ENCODE measurements at places on chromosomes 13 and 19.

- DNase-seq = no peak
Observed at GRCh38 chr19:30935146-30935545, 414.1 kb downstream of the TSHZ3 start.

GRCh38 chr19:36246006-36246481 lies 31.1 kb downstream of the ZNF146 start:
- no peak for DNase-seq

DNA sequence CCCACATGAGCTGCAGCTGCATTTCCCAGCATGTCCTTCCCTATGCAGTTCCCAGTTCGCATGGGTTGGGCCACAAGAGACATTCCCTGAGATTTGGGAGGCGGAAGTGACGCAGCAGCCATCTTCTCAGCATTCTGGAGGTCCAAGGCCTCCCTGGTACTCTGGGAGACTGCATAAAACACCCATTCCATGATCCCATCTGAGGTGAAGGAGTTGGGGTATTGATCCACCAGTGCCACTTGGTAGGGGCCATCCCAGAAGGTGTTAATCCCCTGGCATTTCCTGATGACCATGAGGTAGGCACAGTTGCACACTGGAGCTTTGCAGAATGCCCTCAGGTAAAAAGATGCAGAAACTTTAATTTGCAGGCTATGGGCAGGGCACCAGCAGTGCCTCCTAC lies 25.4 kb downstream of the POP4 start:
- DNase-seq = no peak

DNA sequence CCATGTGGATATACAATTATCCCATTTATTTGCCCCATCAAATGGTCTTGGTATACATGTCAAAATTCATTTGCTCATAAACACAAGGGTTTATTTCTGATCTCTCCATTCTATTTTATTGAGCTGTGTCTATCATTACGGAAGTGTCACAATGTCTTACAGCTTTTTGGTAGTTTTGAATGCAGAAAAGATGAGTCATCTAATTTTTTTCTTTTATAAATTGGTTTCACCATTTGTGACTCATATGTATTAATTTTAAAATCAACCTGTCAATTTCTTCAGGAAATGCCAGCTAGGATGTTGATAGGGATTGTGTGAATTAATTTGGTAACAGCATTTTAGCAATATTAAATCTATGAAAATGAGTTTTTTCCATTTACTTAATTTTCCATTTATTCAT lies 2549.4 kb downstream of the PCDH9 start:
- DNase-seq = no peak

GRCh38 chr13:41244556-41244955 lies 18.8 kb downstream of the MTRF1 start:
- no peak for DNase-seq

DNA sequence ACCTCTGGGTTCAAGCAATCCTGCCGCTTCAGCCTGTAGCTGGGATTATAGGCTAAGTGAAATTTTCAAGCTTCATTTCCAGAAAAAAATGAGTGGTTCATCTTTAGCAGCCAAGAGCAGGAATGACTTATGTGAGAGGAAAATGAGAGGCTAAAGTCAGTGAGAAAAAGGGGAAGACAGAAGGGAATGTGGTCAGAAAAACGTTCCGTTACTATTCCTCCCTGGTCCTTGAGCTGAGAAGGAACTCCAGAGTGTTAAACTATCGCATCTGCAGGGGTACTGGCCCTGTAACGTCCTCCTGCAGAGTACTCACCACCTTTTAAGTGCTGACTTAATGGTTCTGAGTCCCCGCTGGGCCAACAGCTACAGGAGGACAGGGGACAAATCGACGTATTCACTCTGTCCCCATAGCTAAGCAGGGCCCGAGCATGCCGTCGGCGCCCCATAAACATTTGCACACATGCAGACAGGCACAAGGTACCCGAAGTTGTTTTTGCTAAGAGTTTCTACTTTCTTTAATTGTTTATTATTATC lies 88.1 kb downstream of the FLT1 start:
- DNase-seq = no peak

DNA sequence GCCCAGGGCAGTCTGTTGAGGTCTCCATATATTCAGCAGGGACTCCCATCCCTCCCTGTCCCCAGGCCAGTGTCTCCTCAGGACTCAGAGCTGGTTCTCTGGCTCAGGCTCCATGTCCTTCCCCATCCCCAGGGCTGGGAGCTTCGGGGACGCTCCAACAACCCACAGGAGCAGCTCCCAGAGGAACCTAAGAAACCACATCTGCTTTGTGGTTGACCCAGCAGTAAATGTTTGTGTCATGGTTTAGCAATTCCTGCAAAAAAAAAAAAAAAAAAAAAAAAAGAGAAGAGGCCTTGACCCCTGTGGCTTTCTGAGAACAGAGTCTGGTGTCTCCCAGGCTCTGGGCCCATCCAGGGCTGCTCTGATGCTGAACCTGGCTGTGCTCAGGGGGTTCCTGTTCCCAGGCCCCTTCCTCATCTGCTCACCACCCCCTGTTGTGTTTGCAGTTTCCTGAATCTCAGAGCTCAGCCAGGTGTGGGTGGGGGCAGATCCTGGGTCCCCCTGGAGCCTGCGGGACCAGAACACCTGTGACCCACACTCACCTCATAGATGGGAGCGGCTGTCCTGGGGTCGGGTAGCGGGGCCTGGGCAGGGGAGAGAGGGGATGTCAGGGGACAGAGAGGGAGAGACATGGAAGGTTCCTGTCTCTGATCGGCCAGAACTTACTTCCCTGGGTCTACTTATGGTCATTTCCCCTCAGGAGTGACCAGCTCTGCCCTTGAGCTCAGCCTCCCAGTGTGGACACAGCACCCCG lies 25.2 kb upstream of the CEACAM1 start:
- peak; percentile 43 for DNase-seq

DNA sequence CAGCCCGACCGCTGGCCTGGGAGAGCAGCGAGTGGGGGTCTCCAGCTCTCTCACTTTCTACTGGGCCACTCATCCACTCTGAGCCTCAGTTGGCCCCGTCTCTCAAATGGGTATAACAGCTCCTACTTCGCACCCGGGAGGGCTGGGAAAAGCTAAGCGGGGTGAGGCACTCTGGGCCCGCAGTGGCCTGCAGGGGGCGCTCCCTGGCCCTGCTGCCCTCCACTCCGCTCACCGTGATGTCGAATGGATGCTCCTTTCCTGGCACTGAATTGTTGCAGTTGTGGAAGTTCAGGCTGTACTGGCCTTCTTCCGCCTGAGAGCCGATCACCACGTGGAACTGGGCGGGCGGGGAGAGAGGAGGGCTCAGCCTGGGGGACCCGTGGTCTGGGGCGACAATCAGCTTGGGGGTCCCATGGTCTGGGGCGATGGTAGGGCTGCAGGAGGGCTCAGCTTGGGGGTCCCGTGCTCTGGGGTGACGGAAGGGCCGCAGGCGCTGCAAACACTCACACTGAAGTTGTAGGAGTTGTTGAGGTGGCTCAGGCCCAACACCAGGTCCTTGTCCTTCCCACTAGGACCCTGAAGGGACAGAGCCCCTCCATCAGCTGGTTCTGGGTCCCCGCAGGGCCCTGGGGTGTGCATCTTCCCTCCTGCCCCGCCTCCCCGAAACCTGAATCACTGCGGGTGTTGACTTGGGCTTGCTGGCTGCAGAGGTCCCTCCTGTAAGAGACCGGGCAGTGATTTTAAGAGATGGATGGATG lies 3.9 kb downstream of the GPR108 start:
- no peak for DNase-seq

GRCh38 chr19:1512671-1513498 lies at the start of gene ADAMTSL5:
Gene ADAMTSL5, minus strand, starts transcription at chr19:1513019. Its CDS starts 2,076 bp downstream, at chr19:1510943.
- peak; percentile 70 for DNase-seq

GRCh38 chr19:8146877-8147581 lies 2.4 kb downstream of the FBN3 start:
- DNase-seq = no peak

- DNase-seq = no peak
Observed at GRCh38 chr13:112893570-112894422, 75.2 kb upstream of the MCF2L start.

DNA sequence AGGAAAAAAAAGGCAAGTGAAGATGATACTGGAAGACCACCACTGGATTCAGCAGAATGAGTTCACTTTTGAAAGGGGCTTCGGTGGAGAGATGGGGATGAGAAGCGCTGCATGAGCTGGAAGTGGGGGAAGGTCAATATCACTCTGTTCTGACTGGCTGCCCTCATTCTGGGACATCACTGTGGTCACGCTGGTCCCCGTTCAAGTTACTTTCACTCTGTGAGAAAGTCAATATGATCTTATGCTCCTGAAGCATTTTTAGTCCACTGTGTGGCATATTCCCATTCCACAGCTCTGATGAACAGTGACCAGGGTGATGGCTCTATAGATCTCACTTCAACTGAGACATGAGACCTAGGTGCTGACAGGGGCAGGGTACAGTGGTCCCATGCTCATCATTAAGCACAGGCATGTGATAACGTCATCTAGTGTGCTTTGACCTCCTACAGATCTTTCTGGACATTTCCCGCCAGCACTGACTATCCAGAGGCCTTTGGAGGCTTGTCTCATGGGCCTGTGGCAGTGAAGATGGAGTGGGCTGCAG lies 40.2 kb upstream of the GPR183 start:
- no peak for DNase-seq

DNA sequence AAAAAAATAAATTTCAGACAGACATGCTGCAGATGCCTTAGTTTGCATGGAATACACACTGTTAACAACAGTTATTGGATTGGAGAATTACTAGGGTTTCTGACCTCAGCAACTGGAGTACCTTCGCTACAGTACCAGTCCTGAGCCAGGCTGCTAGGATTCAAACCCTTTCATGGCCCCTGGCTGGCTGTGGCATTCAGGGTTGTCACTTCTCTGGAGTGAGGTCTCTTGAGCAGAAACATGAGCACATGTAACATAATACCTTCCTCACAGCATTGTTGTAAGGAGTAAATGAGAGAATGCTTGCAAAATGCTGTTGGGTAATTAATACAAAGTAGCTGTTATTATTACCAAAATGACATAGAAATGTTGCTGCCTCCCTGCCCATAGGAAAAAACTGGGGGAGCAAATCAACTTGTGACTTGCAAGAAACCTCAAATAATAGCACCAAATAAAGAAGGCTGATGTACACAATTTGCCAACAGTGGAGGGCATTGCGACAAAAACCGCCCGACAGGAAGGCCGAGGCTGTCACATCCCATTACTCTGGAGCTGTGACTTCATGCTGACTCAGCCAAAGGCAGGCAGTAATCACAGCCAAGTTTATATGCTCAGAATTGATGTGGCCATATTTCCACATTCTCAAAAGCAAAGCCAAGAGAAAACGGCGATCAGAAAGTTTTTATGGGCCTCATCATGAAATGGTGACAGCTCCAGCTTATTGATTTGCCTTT lies 100.4 kb downstream of the RFC3 start:
- DNase-seq = peak; percentile 88

DNA sequence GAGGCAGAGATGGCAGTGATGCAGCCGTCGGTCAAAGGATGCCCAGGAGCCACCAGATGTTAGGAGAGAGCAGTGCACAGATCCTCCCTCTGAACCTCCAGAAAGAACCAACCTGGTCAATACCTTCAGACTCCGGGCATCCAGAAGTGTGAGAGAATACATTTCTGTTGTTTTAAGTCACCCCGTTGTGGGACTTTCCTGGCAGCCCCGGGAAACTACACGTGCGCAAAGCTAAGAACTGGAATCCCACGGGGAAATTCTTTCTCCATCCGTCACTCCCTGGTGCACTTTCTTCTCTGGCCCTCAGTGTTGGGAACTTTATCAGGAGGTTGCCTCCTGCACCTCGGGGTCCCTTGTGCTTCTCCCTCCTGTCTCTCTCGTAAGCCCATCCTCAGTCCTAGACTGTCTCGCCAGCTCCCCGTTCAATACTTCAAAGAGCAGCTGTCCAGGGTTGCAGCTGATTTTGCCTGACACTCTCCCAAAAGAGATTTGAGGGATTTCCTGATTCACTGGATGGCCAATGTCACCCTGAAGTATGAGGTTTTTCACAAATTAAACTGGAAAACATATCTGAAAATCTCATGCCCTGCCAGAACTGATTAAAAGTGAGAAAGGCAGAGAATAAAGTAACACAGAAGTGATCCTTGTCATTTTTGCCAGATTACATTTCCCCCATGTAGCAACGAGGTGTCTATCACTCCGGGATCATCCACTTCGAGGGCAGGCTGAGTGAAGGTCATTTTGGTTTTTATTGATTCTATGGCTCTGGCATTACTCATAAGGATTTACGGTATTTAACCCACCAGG lies 136.8 kb downstream of the DCT start:
- peak; percentile 36 for DNase-seq

DNA sequence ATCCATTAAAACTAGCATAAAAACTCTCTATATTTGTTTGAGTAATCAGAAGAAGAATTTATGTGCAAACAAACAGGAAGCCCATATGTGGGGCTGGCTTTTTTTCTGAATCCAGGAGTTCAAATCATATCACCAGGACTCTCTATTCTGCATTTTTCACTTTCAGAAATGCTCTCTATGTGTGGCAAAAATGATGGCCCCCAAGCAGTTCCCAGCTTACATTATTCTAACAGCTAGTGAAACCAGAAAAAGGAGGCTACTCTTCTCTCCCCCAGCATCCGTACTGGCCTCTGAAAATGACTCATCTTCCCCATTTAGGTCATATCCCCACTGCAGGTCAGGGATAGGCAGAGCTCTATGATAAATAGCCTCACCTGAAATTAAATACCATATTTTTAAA lies 20.4 kb downstream of the RBM26 start:
- DNase-seq = peak; percentile 10
